GM03348 (cell line): ENCODE measurements at places on chromosomes 16 and 17.
A peak's percentile ranks its signal among the peaks of the same experiment; 100 is the strongest.

DNA sequence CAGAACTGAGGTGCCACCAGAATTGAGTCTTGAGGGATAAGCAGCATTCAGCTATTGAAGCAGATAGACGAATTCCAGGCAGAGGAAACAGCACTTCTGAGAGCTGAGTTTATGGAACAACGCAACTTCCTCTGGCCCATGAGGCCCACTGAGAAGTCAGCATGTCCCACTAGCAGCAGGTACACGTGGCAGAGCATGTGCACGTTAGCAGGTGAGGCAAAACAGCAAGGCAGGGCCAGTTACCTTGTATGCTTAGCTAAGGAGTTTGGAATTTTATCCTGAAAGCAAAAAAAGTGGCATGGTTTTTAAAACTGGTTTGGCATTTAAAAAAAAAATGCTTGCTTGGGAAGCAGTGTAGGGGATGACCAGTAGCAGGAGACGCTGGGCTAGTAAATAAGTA is 305.6 kb downstream of the CPPED1 start:
- DNase-seq, result no peak

GRCh38 chr17:11916091-11916490 is 81.2 kb downstream of the ZNF18 start:
- no peak for DNase-seq

DNA sequence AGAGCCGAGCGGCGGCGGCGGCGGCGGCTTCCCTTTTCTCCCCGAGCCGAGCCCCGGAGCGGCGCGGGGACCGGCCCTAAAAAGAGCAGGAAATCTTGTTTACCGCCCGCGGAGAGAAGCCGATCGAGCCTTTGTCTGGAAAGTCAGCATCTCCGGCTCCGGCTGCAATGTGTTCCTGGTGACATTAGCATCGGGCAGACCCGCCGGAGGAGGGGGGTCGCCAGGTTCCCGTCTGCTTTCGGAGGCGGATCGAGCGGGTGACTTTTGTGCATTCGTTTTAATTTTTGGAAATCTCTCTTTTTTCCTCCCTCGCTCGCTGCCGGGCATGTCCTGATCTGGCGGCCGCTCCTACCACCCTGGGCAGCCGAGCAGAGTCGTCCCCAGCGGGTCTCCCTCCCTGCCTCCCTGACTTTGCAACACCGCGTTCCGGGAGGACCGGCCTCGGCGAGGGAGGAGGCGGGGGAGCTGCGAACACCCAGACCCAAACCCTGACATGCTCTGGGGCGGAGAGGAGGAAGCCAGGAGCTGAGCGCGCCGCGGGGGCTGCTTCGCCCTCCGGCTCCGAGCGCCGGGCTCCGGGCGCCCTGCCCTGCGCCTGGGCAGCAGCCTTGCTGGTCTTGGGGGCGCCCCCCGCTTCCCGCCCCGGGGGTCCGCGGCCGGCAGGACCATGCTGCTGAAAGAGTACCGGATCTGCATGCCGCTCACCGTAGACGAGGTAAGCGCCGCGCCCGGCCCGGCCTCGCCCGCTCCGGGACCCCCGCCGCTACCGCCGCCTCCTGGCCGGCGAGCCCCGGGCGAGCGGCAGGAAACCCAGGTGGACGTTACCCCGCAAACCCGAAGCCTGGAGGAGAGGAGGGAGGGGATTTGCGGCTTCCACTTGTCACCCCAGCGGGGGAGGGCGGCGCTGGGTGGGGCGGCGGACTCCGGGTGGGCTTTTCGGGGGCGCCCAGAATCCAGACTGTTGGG is 690 bp downstream of the PITPNC1 start:
- peak; percentile 58 for DNase-seq

- no peak for DNase-seq
Observed at GRCh38 chr16:85517154-85517553, 96.0 kb upstream of the GSE1 start.

GRCh38 chr16:49443576-49443975 is 70.0 kb downstream of the C16orf78 start:
- DNase-seq, result no peak

DNA sequence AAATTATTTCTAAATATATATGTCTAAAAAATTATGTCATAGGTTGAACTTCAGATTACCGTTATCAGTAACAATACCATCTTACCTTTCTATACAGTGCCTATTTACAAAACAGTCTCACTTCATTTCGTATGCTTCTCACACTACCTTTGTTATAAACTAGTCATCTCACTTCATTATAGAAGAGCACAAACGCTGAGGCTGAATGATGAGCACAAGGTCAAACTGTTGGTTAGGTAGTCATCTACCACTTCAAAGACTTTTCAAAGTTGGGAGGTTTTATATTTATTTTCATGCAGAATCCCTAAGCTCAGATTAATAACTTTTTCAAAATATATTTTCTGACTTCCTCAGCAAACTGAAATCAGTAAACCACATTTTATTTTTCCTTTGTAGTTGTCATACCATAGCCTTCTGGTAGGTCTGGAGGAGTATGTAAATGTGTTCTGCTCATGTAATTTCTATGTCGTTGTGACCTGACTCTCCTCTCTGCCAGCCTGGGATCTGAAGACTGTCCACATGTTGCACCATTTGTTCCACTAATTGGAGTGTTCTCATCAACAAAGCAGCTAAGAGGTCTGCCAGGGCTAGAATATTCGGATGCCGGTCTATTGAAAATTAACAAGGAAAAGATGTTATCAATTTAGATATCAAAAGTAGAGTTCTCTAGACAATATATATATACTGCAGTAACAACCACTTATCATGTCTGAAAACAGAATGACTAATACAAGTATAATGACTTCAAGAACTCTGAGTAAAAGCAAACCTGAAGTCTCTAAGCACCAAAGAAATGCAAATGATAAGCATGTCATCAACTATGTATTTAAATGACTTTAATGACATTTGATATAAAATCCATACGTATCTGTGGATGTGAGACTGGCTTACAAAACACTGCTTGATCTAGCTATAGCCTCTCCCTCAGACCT is 73.9 kb downstream of the CEP95 start:
- no peak for DNase-seq

DNA sequence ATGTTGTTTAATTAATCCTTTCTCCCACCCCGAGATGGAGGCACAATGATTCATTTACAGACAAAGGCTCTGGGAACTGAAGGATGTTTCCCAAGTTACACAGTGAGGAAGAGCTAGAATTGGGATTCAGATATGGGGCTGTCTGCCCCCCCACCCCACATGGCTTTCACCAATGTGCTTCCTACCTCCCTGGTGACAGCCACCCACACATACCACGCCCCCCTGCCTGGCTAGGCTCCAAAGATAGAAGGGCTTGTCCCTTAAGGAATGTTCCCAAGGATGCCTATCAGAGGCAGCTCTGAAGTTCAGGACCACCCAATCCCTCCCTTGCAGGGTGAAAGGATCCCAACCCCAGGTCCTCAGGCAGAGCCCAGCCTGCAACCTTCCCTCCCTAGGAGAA is 32.9 kb downstream of the CFAP20 start:
- no peak for DNase-seq

DNA sequence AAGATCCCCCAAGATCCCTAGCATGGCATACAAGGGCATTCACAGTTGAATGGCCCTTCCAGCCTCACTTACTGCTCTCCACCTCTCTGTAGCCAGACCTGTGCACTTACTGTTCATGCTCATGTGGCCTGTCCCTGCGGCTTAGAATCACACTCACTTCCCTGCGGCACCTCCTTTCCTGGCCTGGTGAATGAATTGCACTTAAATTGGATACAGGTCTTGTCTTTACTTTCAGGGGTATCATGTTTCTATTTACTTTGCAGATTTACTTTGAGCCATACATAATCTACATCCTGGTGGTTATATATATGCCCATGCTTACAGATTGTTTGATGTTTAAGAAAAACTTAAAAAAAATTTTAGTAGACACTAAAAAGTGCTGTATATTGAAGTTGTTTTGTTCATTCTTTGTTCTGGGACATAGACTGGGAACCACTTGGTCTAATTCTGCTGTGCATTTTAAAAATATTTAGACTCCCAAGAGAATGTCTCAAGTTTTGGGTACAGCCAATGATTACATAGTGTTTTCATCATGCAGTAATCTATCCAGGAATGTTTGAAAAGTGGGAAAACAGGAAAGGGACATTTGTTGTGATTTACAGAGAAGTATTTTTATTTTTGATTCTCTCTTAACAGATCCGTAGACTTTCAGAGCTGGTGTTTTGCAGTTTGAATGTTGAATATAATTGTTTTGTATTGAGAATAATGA is 63.9 kb downstream of the NUP88 start:
- DNase-seq, result peak; percentile 60

DNA sequence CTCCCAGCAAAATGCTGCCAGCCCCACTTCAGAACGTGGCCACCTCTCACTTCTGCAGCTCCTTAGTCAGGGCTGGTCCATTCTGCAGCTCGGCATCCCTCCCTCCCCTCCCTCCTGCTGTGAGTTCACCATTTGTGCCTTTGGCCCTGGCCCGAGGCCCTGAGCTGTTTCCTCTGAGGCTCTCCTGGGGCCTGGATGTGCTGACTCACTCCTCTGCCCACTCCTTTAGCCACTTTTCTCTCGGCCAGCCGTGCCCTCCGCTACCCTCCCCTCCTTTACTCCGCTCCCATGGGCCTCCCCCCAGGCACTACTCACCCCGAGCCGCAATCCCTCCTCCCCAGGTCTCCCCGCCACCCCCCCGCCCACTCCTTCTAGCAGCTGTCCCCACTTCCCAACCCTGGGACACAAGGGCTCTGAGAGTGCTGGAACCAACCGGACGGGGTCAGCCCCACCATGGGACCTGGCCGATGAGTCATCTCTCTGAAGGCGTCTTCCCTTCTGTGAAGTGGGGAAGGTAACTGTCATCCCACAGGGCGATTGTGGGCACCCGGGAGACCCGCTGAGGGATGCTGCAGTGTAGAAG is 11.5 kb downstream of the KCNG4 start:
- DNase-seq, result peak; percentile 95
